Naive thymus-derived CD4-positive, alpha-beta T cell (primary cell): ENCODE measurements at places on chromosomes 16 and 17.
A peak's percentile ranks its signal among the peaks of the same experiment; 100 is the strongest.

GRCh38 chr17:82976982-82977488 lies 102.4 kb upstream of the METRNL start:
- DNase-seq: no peak
- H3K27me3 ChIP-seq: no peaks in the 10 kb centered on the region
- peaks cover 13% of the 10 kb centered on the region for H3K4me1 ChIP-seq
- H3K4me3 ChIP-seq: no peak overlapping the region
- H3K27ac ChIP-seq: no peak overlapping the region

- H3K27me3 ChIP-seq: no peaks in the 10 kb centered on the region
- H3K4me1 ChIP-seq: no peaks in the 10 kb centered on the region
- H3K36me3 ChIP-seq: no peaks in the 10 kb centered on the region
- no peak overlapping the region for H3K27ac ChIP-seq
- DNase-seq: no peak
Measured at GRCh38 chr16:69859105-69859989, 91.8 kb upstream of the CLEC18A start.

- no peak overlapping the region for H3K4me3 ChIP-seq
- H3K27ac ChIP-seq: no peak overlapping the region
- H3K36me3 ChIP-seq: peaks cover 3% of the 10 kb centered on the region
Measured at GRCh38 chr17:78001612-78002011, 43.1 kb downstream of the TNRC6C start.

- no peak overlapping the region for H3K27ac ChIP-seq
- H3K27me3 ChIP-seq: no peaks in the 10 kb centered on the region
- H3K4me3 ChIP-seq: no peak overlapping the region
- peaks cover 14% of the 10 kb centered on the region for H3K4me1 ChIP-seq
- no peak for DNase-seq
Measured at GRCh38 chr16:84198401-84198800, 7.4 kb downstream of the ADAD2 start.

GRCh38 chr16:9567666-9568065 lies 476.2 kb downstream of the HAPSTR1 start:
- no peaks in the 10 kb centered on the region for H3K27me3 ChIP-seq
- no peak overlapping the region for H3K27ac ChIP-seq
- no peaks in the 10 kb centered on the region for H3K36me3 ChIP-seq
- H3K4me3 ChIP-seq: no peak overlapping the region
- no peak for DNase-seq

GRCh38 chr17:74815550-74816370 lies 39.6 kb upstream of the NAT9 start:
- no peak overlapping the region for H3K4me3 ChIP-seq
- no peaks in the 10 kb centered on the region for H3K4me1 ChIP-seq
- H3K27me3 ChIP-seq: no peaks in the 10 kb centered on the region
- no peak for DNase-seq
- H3K27ac ChIP-seq: no peak overlapping the region

- peak; percentile 38 for DNase-seq
- H3K4me3 ChIP-seq: peak overlapping the region; percentile 64
- no peak overlapping the region for H3K27ac ChIP-seq
- H3K36me3 ChIP-seq: no peaks in the 10 kb centered on the region
- no peaks in the 10 kb centered on the region for H3K27me3 ChIP-seq
Measured at GRCh38 chr17:61411261-61412142, 11.9 kb downstream of the TBX2 start.

GRCh38 chr16:62077998-62078397 lies 41.8 kb upstream of the CDH8 start:
- no peaks in the 10 kb centered on the region for H3K36me3 ChIP-seq
- no peak overlapping the region for H3K4me3 ChIP-seq
- H3K4me1 ChIP-seq: no peaks in the 10 kb centered on the region
- no peak overlapping the region for H3K27ac ChIP-seq

GRCh38 chr16:67966549-67967182 lies 1.8 kb downstream of the SLC12A4 start:
- no peaks in the 10 kb centered on the region for H3K27me3 ChIP-seq

DNA sequence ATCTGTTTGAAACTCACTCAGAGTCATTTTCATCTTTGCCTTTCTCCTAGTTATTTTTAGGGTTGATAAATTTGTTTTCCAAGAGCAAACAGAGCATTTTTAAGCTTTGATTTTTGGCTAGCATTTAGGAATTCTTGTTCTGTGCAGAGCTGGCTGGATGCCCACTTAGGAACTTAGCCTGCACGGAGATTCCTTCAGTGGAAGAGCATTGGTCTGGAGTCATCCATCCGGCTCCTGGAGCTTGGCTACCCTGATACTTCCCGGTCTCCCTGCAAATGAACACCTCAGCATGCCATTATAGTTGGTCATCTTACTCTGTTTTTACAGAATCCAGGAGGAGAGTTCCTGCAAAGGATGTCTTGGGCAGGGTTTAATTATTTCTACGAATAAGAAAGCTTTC lies 57.1 kb downstream of the SPECC1 start:
- no peaks in the 10 kb centered on the region for H3K4me1 ChIP-seq
- H3K27me3 ChIP-seq: no peaks in the 10 kb centered on the region
- no peaks in the 10 kb centered on the region for H3K36me3 ChIP-seq
- DNase-seq: no peak
- no peak overlapping the region for H3K4me3 ChIP-seq

GRCh38 chr16:85428168-85428898 lies 184.8 kb upstream of the GSE1 start:
- H3K36me3 ChIP-seq: no peaks in the 10 kb centered on the region
- no peaks in the 10 kb centered on the region for H3K4me1 ChIP-seq
- H3K27ac ChIP-seq: no peak overlapping the region
- no peak overlapping the region for H3K4me3 ChIP-seq

- no peak overlapping the region for H3K27ac ChIP-seq
- no peak overlapping the region for H3K4me3 ChIP-seq
- no peaks in the 10 kb centered on the region for H3K4me1 ChIP-seq
- no peaks in the 10 kb centered on the region for H3K27me3 ChIP-seq
- H3K36me3 ChIP-seq: no peaks in the 10 kb centered on the region
Measured at GRCh38 chr17:69523244-69523861, 108.9 kb downstream of the MAP2K6 start.

DNA sequence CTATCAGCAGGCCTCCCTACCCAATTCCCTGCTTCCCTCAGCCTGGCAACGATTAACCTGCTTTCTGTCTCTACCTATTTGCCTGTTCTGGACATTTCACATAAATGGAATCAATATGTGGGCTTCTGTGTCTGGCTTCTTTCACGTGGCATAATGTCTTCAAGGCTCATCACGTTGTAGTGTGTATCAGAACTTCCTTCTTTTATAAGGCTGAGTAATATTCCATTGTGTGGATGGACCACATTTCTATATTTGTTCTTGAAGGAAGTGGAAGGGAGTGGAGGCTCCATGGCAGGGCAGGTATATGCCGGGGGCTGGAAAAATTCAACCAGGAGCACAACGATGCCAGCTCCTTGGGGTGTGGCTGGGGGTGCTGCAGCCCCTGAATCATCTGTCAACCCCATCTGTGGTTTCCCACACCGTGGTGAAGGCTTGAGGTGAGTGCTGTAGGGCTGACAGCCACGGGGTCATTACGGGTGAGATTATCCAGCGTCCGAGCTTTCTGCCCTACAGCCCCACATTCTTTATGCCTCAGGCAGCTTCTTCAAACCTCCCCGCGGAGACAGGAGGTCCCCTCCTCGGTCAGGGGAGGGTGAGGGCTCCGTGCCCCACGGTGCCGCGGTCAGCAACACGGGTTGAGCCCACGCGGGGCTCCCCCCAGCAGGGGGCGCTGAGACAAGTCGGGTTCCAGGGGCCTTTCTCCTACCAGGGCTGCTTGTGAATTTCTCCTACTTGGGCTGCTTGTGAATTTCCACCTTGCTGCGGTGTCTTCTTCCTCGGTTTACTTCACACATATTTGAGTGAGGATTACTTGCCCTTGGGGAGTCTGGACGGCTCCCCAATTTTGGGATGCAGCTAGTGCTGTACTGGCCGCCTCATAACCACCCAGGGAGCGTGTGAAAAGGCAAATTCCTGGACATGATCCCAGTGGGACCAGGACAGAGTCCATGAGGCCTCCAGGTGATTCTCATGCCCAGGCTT lies 18.3 kb upstream of the WFIKKN2 start:
- no peaks in the 10 kb centered on the region for H3K27me3 ChIP-seq
- H3K27ac ChIP-seq: no peak overlapping the region
- no peaks in the 10 kb centered on the region for H3K36me3 ChIP-seq
- DNase-seq: peak; percentile 46
- no peaks in the 10 kb centered on the region for H3K4me1 ChIP-seq

DNA sequence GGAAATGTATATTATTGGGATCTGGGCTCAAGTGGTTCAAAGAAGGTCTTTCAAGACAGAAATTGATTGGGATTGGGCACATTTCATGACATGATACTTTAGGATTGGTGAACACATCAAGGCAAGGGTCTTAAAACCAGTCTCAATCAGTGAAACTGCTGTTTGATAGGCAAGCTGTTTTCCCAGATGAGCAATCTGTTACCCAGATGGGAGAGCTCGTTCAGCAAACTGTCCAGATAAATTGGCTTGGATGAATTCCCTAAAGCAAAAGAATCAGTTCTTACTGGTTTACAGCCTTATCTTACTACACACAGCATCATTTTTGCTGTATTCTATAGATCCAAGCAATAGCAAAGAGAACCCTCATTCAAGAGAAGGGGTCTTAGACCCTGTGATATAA lies 31.0 kb upstream of the CNEP1R1 start:
- H3K27ac ChIP-seq: no peak overlapping the region
- DNase-seq: no peak
- H3K36me3 ChIP-seq: no peaks in the 10 kb centered on the region
- no peaks in the 10 kb centered on the region for H3K27me3 ChIP-seq

DNA sequence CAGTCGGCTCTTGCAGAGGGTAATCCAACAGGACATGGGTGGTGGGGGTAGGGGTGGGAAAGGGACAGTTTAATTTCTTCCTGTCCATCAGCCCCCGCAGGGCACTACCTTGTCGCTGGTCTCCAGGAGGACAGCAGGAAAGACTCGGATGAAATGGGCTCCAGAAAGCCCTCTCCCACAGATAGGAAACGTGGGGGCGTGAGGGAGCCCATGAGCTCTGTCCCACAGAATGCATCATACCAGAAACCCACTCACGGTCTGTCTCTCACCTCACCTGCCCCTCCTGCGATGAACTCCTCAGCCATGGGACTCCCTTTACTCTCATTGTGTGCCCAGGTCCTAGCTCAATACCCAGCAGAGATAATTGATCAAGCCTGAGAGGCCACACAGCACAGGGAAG lies 240.1 kb downstream of the GSG1L start:
- no peaks in the 10 kb centered on the region for H3K36me3 ChIP-seq
- no peaks in the 10 kb centered on the region for H3K27me3 ChIP-seq
- DNase-seq: no peak
- no peaks in the 10 kb centered on the region for H3K4me1 ChIP-seq

DNA sequence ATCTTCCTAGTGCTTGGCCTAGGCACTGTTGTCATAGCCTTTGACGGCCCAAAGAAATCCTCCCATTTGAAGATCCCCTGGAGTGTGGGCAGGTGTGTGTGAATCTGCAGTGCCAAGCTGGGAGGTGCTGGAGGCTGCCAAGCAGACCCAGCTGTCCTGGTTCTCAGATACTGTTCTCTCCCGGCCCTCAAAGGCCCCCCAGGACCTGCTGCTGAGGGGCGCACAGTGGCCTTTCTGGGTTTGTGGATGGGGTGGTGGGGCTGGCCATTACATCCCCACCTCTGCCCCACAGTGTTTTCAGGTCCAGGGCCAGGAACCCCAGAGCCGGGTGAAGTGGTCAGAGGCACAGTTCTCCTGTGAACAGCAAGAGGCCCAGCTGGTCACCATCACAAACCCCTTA lies 60.5 kb downstream of the MRC2 start:
- no peak for DNase-seq
- H3K27me3 ChIP-seq: no peaks in the 10 kb centered on the region
- H3K4me1 ChIP-seq: no peaks in the 10 kb centered on the region
- H3K36me3 ChIP-seq: no peaks in the 10 kb centered on the region
- no peak overlapping the region for H3K4me3 ChIP-seq
